ENCODE measurements at places on chromosomes 11 and 22.

DNA sequence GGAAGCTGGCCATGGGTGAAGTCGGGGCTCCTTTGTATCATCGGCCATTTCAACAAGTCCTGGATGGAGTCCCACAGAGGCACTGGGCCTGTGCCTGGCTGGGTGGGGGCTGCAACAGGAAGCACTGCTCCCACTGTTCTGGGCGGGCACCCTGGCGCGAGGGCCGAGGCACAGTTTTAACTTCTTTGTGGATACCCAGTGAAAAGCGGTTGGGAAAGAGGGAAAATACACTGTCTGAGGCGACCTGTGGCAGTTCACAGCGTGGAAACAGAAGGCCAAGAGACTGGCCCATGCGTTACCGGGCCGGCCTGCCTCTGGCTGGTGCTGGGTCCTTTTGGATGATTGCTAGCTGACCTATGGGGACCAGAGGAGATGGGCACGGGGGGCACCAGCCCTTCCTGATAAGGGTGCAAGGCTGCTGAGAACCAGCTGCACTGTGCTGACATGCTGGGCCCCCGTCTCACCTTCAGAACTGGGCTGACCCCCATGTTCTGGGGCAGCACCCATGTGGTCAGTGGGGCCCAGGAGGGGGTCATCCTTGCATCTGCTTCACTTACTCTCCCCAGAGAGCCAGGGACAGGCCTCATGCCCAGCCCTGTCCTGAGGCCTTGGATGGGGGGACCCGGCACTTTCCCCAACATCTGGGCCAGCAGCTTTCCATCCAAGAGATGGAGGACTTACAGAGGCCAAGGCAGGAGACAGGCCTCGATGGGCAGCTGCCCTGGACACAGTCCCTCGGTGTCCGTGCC is 4.2 kb downstream of the OVOL1 start:
- DNase-seq = no peak

DNA sequence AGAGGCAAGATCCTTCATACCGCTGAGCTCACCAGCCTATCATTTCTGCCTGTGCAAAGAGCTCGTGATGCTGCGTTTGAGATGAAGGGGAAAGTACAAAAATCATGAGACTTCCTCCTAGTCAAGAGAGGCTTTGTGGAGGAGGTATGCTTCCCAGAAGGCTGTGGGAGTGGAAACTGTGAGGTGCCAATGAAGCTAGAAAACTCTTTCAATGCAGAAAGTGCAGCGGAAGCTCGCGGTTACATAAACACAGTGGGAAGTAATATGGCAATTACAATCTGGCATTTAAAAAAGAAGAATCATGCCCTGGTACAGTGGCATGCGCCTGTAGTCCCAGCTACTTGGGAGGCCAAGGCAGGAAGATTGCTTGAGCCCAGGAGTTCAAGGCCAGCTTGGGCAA is 134.8 kb downstream of the EHF start:
- DNase-seq = no peak

GRCh38 chr11:723120-723883 is 17.3 kb downstream of the EPS8L2 start:
- no peak for DNase-seq

GRCh38 chr11:60343094-60343704 is 16.1 kb downstream of the MS4A6E start:
- no peak for DNase-seq

Data from fibroblast of skin of left quadriceps (primary cell).